ENCODE measurements at places on chromosomes 12 and 14. TPM values are rescaled to one million over a fixed set of nuclear protein-coding genes. Genes with fewer than 3 reads are reported as not detected.
A peak's percentile ranks its signal among the peaks of the same experiment; 100 is the strongest.

- peak; percentile 43 for DNase-seq
These were observed 109.8 kb upstream of the FUT8 start for GRCh38 chr14:65302571-65303189.

DNA sequence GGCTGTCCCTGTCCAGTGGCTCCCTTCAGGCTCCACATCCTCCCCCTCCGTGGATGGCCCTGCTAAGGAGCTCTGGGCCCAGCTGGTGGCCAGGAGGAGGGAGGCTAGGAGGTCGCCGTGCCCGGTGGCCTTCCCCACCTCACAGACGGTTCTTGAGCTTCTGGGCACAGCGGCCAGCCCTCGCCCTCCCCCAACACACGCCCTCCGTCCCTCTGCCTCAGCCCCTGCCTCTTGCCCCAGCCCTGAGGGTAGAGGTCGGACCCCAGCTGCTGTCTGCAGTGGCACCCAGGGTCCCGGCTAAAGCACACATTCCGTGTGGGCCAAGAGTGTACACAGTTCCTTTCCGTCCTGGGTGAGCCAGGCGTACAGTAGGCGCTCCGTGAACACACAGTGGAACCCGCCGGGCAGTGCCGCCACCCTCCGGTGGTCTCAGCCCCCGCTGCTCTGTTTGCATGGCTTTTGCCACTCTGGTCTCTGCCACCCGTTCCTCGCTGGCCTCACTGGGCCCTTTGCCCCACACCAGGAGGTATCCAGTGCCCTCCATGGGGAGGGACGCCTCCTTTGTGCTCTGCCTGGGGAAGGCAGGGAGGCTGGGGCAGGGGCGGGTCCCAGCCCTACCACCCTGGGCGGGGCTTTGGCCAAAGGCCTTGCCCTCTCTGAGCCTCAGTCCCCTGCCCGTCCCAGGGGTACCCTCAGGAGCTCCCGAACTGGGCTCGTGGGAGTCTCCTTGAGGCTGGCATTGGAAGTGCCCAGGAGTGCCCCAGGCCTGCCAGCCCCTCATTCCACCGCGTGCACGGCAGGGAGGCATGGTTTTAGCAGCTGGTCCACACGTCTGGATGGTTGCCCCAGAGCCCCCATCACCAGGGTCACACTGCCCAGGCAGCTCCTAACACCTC is 13.0 kb downstream of the TRMT61A start:
- DNase-seq = no peak

GRCh38 chr14:68696721-68697495 is 96.0 kb downstream of the ZFP36L1 start:
- no peak for DNase-seq

DNA sequence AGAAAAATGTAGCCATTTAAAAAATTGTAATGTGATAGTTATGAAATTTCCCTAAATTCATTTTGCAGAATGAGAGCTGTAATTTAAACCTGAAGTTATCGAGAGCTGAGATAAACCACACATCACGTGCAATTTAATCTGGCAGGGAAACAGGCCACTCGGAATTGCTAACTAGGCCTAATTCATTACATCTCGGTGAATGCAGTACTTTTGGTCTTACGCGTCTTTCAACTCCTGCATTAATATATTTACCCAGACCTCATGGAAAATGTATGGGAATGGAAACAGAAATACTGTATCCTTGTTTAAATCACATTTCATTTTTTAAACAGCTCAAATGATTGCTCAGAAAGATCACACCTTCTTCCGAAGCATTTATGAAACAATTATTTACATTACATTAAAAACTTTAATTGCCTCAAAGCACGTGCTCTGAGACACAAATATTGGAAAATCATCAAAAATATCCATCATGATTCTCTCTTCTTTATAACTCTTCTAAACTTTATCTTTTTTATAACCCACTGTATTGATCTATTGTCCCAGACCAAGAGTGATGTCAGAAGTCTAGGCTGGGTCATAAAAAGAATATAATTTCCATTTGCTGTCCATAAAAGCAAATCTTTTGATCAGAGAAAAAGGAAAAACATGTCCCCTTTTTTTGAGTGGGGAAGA is 111.7 kb upstream of the MYL2 start:
- DNase-seq = no peak

GRCh38 chr14:82403987-82404386 is 870.3 kb upstream of the SEL1L start:
- DNase-seq = no peak

GRCh38 chr12:102833687-102834441 is 83.2 kb downstream of the PAH start:
- no peak for DNase-seq

GRCh38 chr12:2959505-2960389 is 550 bp downstream of the TEAD4 start:
- no peak for DNase-seq

DNA sequence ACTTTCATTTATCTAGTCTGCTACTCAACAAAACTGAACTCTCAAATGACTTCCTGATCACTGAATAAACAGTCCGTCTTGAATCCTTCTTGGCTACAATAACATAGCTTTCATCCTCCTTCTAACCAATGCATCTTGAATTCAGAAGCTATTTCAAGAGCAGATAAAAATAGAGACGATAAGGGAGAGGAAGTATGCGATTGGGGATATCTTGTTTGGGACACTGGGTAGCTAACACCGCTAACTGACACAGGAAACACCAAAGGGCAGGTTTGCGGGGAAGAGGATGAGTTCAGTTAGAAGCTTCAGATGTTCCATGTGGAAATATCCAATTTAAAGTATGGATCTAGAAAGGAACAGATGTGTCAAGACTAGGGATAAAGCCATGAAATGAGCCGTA is 102.5 kb downstream of the SLC41A2 start:
- DNase-seq = no peak

- DNase-seq = no peak
These were observed 59.5 kb downstream of the ITPR2 start for GRCh38 chr12:26773313-26774104.

GRCh38 chr12:55842681-55843429 is at the start of gene MMP19:
Gene MMP19, minus strand, starts transcription at chr12:55842936. Its CDS starts 106 bp downstream, at chr12:55842830.
- DNase-seq = no peak

DNA sequence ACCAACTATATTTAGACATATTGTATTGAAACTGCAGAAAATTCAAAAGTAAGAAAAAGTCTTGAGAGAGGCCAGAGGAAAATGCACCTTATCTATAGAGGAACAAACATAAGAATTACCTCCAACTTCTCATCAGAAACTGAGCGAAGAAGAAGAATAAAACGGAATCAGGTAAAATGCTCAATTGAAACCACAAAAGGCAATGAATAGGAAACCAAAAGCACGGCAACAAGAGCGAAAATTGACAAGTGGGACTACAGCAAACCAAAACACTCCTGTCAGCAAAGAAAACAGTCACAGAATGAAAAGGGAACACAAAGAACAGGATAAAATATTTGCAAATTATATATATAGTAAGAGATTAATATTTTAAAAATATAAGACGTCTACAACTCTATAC is 61.9 kb upstream of the PARP11 start:
- no peak for DNase-seq

GRCh38 chr12:76530516-76530915 is 29.1 kb downstream of the OSBPL8 start:
- no peak for DNase-seq

DNA sequence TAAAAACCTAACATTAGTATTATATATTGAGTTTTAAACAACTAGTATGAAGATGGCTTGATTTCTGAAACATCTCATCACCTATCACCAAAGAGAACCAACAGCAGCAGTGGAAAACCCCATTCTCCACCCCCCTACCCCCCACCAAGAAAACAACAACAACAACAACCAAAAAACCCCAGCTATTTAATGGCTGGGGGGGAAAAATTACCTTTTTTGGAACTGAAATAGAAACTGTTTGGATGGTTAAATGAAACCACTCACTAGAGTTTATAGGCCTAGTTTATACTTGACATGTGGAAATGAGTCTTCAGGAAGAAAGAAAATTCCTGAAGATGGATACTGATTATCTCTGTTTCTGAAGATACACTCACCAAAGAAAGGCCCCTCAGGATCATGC is 30.3 kb downstream of the PPP2R5E start:
- no peak for DNase-seq

DNA sequence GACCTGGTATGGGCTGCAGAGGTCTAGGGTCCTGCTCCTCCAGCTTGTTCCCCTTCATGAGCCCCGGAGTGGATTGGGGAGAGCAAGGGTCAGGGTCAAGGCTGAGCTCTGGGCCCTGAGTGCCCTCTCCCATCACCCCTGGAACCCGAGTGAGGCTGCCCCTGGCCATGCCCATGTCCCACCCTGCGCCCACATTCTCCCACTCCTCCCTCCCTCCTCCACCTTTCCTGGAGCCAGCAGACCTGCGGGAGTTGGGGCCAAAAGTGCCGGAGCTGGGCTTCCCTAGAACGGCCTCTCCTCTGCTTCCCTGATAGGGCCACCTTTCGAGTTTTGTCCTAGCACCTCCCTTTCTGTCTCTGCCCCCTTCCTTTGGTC is 590 bp downstream of the SCNN1A start:
- DNase-seq = no peak

DNA sequence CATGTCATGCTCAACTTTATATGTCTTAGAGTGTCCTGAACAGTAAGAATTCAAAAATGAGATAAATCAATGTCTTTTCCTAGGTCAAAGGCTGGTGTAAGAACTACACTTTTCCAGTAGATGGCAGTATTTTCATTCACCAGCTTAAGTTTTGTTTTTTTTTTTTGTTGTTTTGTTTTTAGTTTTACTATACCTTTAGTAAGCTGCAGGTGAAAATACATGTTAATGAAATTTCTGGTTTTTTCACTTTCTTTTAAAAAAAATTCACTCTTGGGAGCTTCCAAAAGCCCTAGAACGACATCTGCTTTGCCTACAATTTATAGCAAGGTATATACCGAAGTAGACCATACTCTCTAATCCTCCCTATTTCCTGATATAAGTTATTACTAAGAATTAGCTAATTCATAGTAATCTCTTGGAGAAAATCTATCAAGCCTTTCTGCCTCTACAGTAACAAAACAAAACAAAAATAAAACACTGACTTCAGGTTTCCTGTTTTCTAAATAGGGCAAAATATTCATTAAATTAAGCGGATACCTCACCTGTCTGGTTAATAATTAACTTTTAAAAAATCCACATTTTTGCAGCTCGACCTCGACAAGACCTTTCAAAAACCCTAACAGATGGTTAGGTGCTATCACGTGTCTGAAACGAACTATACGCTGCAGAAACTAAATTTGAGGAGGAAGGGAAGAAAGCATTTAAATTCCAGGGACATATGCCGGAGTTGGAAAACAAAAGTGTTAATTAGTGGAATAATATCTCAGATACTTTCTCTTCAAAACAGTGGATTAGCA is 2.7 kb upstream of the SAMD4A start:
- DNase-seq = peak; percentile 54

DNA sequence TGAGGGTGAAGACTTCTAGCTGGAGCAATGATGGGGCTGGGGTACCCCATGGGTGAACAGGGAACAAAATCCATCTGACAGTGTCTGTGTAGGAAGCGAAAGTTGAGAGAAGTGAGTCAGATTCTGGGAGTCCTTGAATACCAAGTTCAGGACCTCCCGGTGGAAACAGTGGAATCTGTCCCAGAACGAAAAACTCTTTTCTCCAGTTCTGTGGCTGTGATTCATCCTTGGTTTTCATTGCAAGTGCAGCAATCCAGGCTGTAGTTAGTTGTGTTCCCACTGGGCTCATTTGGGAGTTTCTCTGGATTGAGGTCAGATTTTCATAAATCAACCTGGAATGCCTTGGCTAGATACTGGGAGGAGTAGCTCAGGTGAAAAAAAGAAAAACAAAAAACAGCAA is 120.7 kb downstream of the C12orf75 start:
- no peak for DNase-seq

DNA sequence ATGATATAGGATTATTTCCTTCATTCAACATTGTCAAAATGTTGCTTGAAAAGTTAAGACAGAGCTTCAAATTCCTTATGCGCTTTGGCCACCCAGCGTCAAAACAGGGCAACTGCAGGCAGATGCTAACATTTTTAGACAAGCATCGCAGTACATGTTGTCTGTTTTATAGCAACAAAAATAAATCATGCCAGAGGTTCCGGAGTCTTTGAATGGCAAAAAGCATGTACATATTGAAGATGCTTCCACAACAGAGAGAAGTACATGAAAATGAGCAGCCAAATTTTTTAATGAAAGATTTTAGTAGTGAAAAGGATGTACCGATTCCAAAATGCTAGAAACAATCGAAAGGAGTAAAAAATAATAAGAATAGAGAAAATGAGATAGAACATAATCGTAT is 49.8 kb upstream of the USP15 start:
- DNase-seq = peak; percentile 12

DNA sequence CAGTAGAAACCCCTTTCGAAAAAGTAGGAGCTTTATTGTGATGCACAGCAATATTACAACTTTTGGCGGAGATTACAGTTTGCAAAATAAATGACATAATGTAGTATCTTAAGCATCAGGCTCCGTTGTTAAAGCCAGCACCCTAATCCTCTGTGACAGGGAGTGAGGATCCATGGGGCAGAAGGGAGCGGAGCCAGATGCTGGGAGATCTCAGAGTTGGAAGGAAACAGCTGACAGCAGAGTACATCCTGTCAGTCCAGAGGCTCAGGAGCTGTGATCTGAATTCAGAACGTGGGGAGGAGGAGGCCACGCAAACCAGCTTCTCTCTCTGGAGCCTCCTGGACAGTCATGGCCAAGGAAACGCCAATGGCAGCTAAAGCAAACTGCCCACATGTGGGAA is 55.7 kb downstream of the TMTC1 start:
- DNase-seq = no peak

GRCh38 chr12:91639327-91639726 is 456.7 kb upstream of the DCN start:
- DNase-seq = no peak

DNA sequence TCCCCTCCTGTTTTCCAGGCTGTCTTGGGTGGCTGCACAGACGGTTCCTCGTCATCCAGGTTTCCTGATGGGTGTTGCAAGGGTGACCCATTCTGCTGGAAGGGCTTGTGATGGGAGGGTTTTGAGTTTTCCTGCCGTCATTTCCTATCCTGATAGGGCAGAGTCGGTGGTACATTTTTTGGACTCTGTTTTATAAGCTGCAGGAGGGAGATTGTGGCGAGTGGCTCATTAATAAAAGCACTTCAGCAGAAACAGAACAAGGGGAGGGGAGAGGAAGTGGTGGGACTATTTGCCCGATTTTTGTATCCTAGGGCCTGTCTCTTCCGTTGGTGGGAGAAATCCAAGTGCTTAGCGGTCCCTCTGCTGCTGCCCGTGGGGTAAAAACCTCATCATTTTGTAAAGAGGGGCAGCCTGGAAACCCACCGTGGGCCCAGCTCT is 40.0 kb downstream of the TSPAN9 start:
- no peak for DNase-seq

DNA sequence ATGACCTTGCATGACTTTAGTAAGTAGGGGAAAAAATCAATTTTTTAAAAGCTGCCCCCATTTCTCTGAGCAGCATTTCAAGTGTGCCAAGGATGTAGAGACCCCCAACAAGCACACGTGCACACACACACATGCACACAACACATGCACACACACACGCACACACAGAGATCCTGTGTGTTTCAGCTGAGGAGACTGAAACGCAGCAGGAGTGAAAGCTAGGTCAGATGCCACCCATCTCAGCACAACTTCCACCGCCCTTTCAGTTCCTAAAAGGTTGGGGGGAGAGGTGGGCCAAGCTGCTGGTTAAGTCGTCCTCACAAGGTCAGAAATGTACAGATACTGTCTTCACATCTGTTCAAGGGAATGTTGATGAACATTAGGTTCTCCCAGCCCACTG is 13.9 kb downstream of the MYL2 start:
- DNase-seq = no peak

GRCh38 chr12:82832096-82832495 is 145.4 kb downstream of the TMTC2 start:
- no peak for DNase-seq

Gene KRT82
- not detected for polyA plus RNA-seq

Gene GUCY2C
- not detected for polyA plus RNA-seq

Gene FOXN3
- polyA plus RNA-seq = 88.6 TPM

Gene LRRC10
- not detected for polyA plus RNA-seq

Gene ASB2
- 4.2 TPM for polyA plus RNA-seq

Gene RGS6
- polyA plus RNA-seq = 0.37 TPM

Measured in immature natural killer cell (primary cell).